H1 (cell line): ENCODE measurements at places on chromosomes 6 and 20. TPM values are rescaled to one million over a fixed set of nuclear protein-coding genes. Genes with fewer than 3 reads are reported as not detected.

- no peak for DNase-seq
These were observed 2.6 kb downstream of the SS18L1 start for GRCh38 chr20:62146019-62146755.

The PRPH2 gene
- 0.61 and 0.65 TPM in 2 replicates for total RNA-seq

- no peak for DNase-seq
These were observed 196.1 kb downstream of the LY86 start for GRCh38 chr6:6784514-6785162.

GRCh38 chr6:168138436-168138835 is 59.4 kb upstream of the FRMD1 start:
- no peak for DNase-seq

- DNase-seq: no peak
These were observed 250.6 kb downstream of the SAMD5 start for GRCh38 chr6:147759093-147759492.

DNA sequence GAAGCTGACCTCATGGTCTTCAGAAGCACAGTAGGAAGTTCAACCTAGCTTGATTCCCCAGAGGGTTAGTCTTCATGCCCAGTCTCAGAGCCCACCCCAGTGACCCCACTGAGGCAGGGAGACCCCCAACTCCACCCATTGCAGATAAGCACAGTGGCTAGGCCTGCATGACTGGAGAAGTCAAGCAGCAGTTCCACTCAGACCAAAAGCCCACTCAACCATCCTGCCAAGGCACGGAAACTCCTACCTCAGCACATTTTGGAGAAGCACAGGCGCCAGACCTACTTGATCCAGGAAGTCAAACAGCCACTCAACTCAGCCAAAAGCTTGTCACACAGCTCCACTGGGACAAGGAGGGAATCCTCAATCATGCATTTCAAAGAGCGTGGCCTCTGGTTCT is 78.4 kb upstream of the HTR1E start:
- no peak for DNase-seq

- DNase-seq: no peak
These were observed 351.7 kb downstream of the CDC5L start for GRCh38 chr6:44739181-44739580.

GRCh38 chr6:20370393-20370792 is 31.3 kb upstream of the E2F3 start:
- no peak for DNase-seq

GRCh38 chr6:131197716-131198115 is 62.4 kb downstream of the AKAP7 start:
- no peak for DNase-seq
